ENCODE measurements at places on chromosomes 5 and 9.

DNA sequence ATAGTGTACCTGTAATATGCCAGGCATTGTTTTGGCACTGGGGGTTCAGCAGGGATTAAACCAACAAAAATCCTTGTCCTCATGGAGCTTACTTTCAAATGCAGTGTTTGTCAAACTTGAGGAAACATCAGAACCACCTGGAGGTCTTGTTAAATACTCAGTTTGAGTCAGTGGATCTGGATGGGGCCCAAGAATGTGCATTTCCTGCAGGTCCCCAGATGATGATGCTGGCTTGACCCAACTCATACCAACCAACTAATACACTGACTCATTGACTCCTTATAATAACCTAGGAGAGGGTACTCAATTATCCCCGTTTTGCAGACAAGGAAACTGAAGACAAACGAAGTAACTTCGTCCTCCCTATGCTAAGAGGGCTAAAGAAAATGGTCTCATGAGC lies 11.3 kb downstream of the WWC1 start:
- no peak for DNase-seq

DNA sequence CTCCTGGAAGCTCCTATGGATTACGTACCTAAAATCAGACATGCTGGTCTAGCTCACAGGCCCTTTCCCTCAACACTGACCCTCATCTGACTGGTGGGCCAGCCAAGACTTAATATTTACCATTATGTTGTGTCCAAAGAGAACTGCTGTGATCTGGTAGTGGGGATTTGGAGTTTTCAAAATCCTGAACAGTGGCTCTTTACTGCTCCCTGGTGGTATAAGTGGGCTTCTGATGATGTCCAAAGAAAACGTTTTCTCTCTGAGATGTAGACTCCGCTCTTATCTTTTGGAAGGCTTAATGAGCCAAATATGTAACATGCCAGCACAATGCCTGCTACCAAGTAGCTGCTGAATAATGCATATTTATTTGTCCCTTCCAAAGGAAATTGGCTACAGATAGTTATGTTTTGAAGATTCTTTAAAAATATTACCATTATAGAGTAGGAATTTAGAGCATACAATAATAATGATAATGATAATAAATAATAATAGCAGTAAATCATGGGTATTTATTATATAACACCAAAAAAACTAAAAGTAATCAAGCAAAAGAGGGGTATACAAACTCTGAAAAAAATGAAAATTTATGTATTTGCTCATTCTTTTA lies 406.6 kb upstream of the TNC start:
- DNase-seq = peak; percentile 54

DNA sequence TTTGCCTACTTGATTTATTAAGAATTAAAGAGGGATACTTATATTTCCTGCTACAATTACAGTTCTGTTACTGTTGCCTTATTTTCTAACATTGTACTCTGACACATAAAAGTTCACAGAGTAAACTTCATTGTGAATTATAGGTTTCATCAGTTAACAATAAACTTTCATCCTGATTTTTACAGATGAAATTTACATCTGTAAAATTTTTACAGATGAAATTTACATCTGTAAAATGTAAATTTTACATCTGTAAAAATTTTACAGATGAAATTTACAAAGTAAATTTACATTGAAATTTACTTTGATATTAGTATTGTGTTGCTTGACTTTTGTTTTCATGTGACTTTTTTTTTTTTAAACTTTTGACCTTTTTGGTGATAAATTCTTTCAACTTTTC lies 9.3 kb downstream of the ZBTB43 start:
- no peak for DNase-seq

GRCh38 chr5:29214839-29215238 lies 1978.6 kb upstream of the CDH6 start:
- DNase-seq = no peak

DNA sequence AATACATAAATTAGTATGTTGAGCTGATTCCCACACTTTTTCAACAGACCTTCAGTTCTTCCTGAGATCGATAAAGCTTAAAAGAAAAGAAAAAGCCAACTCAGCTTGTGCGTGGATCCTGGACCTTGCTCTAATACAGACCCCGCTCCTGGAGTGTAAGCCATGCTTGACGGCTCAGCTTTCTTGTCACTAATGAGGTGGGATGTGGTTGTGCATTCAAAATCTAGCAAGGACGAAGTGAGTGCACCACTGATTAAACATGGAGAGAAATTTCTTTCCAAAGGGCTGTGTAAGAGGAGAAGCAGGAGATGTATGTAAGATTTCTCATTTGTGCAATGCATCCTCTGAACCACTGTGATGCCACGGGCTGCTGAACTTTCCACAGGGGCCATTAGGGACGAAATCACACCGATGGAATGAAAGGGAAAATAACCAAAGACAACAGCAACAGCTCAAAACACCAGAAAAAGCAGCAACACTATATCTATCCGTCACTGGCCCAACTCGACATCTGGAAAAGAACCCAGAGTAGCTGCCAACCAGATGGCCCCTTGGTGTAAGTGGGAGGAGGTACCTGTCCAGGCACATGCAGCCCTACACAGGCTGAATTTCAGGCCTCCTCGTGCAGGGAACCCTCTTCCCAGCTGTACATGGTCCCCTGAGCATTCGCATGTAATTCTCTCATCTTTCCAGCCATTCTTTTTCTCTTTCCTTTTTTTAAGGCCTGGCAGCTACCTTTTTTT lies 178.9 kb downstream of the SREK1 start:
- DNase-seq = no peak

- peak; percentile 11 for DNase-seq
Observed at GRCh38 chr9:14205463-14205862, 108.5 kb downstream of the NFIB start.

- peak; percentile 30 for DNase-seq
Observed at GRCh38 chr9:95147452-95148207, 169.9 kb downstream of the FANCC start.

DNA sequence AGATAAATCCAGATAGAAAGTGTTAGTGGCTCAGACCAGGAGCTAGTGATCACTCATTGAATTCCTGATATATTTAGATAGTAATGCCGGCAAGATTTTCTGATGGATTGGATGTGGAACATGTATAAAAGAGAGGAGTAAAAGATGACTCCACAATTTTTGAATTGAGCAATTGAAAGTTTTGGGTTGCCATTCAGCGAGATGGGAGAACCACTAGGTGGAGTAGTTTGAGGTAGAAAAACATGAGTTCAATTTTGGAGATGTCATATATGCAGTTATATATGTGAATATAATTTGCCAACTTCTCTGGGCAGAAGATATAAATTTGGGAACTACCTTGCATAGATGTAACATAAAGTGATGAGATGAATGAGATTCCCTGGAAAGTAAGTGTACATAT lies 502.5 kb upstream of the SEMA6A start:
- DNase-seq = no peak

- no peak for DNase-seq
Observed at GRCh38 chr5:127634007-127634406, 14.9 kb upstream of the CTXN3 start.

- no peak for DNase-seq
Observed at GRCh38 chr9:135507104-135508035, 6.9 kb downstream of the MRPS2 start.

GRCh38 chr9:127455324-127455992 lies 4.1 kb downstream of the LRSAM1 start:
- no peak for DNase-seq

DNA sequence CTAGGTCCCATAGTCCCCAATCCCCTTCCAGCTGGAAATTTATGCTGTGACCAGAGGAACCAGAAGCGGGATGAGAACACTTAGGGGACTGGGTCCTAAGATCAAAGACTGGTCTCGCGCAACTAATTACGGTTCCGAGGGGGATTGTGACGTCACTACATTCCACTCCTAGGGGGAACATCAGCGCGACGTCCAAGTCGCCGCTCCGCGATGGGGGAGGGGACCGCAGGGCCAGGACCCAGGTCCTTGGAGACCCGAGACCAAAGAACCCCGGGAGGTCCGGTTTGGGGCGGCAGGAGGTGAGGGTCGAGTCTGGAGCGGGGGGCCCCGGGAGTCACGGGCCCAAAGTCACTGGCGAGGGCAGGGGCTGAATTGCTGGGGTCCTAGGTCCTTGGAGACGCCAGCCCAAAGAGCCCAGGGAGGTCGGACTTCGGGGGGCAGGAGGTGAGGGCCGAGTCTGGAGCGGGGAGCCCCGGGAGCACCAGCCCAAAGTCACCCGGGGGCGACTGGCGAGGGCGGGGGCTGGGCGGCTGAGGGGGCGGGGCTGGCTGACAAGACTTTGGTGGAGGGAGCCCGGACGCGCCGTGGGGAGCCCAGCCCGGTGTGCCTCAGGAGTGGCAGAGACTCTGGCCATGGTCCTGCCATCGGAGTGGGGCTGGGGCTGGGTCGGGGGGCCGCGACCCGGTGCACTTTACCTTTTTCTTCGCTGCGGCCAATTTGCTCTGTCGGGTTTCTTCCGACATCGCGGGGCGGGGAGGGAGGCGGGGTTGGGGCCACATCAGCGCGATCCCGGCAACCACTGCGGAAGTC lies at the start of gene GOLGA2:
GOLGA2 (minus strand) TSS at position 810 of the 810 bp plus-strand sequence; CDS start at position 779, 31 bp downstream.
- DNase-seq = no peak

GRCh38 chr5:103218164-103218563 lies 40.4 kb upstream of the MACIR start:
- DNase-seq = no peak

GRCh38 chr5:78922879-78923621 lies 62.1 kb downstream of the ARSB start:
- no peak for DNase-seq

DNA sequence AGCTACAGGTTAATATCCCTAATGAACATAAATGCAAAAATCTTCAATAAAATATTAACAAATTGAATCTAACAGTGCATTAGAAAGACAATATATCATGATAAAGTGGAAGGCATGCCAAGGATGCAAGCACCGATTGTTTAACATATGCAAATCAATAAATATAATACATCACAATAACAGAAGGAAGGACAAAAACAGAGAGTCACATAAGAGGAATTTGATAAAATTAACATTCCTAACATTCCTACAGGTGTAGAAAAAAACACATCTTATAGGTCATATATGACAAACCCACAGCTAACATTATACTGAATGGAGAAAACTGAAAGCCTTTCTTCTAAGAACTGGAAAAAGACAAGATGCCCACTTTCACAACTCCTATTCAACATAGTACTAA lies 297.0 kb downstream of the CDH18 start:
- no peak for DNase-seq

DNA sequence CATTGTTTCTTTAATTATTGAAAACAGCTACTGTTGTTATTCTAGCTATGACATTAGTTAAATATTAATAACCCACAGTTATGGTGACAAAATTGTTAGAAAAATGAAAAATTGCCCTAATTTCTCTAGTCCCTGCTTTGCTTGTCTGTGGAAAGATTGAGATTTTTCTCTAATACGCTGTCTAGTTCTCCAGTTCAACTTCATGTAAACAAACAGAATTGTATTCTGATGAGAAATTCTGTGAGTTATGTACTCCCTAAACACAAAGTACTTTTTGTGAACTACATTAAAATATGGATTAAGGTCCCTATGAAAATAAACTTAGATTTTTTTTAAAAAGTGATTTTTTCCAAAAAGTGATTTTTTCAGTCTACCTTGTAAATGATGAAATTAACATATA lies 8.7 kb downstream of the SLF1 start:
- no peak for DNase-seq

DNA sequence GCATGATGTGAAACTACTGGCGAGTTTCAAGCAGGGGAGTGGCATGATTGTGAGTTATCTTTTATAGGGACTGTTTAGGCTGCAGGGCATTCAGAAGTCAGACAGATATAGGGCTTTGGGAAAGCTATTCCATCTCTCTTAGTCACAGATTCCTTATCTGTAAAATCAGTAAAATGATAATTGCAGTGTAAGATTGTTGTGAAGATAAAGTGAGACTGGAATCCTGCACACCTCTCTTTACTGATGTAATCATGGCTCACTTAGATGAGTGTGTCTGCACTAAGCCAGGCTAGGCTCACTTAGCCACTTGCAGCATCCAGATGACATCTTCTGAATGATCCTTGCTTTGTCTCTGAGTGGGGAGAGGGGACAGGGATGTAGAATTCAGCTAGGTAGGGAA lies 81.8 kb upstream of the MAMDC2 start:
- DNase-seq = no peak

GRCh38 chr9:34612788-34613390 lies 992 bp upstream of the RPP25L start:
- DNase-seq = peak; percentile 43

DNA sequence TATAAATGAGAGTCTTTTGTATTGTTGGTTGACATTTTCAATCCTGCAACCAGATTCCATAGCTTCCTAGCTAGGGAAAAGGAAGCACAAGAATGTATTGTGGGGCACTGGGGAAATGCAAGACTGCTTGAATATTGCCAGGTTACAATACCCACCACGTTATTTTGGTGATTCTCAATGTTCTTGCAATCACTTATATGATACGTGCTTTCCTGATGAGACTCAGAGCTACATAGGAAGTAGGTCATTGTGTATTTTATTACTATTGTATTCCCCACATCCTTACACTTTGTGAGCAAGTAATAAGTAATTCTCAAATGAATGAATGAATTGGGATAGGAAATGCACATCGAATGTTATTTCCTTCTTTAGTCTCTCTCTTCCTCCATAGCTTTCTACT lies 217.1 kb upstream of the CD180 start:
- DNase-seq = no peak

- DNase-seq = no peak
Observed at GRCh38 chr9:68705531-68706362, 707 bp downstream of the PIP5K1B start.

- DNase-seq = peak; percentile 11
Observed at GRCh38 chr5:137649228-137649935, 86.5 kb downstream of the KLHL3 start.

DNA sequence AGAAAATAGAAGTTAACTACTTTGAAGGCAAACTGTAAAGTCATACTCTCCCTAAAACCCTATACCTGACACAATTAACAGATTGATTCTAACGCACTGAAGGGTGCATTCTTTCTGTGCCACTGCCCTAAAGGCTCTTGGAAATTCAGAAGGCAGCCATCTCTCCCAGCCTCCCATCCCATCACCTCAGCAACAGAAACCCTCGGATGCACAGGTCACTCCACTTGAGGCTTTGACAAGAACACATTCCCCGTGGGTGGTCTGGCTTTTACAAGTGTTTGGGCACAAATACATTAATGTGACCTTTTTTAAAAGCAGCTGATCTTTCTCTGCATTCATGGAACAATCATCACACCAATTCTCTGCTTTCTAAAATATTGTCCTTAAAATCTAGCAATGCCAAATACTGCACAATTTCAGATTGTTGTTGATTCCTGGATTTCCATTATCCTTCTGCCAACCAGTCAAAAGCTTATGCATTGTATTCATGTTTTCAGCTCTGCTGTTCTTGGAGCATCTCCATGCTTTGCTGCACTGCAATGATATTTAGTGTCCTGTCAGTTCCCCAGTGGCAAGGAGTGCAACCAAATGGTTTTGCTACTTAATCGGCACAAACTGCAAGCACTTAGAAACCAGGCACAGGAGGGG lies 175.6 kb downstream of the TMEM161B start:
- DNase-seq = no peak

DNA sequence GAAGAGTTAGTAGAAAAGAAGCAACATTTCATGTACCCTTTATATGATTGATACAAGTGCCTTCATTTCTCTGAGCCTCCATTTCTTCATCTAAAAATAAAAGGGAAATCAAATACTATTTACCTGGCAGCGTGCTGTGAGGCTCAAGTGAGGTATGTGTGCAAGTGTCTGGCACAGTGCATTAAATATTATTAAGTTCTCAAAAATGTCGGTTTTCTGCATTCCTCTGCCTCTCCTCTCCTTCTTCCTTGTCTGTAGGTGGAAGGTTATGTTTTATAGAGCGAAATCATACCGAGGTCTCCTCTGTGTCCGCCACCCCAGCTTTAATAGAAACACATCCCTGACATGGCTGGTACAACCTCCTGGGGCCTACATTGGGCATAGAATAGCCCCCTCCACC lies 93.0 kb downstream of the FGF18 start:
- DNase-seq = no peak
